ENCODE measurements at places on chromosomes 12 and 14. TPM values are rescaled to one million over a fixed set of nuclear protein-coding genes. Genes with fewer than 3 reads are reported as not detected.

DNA sequence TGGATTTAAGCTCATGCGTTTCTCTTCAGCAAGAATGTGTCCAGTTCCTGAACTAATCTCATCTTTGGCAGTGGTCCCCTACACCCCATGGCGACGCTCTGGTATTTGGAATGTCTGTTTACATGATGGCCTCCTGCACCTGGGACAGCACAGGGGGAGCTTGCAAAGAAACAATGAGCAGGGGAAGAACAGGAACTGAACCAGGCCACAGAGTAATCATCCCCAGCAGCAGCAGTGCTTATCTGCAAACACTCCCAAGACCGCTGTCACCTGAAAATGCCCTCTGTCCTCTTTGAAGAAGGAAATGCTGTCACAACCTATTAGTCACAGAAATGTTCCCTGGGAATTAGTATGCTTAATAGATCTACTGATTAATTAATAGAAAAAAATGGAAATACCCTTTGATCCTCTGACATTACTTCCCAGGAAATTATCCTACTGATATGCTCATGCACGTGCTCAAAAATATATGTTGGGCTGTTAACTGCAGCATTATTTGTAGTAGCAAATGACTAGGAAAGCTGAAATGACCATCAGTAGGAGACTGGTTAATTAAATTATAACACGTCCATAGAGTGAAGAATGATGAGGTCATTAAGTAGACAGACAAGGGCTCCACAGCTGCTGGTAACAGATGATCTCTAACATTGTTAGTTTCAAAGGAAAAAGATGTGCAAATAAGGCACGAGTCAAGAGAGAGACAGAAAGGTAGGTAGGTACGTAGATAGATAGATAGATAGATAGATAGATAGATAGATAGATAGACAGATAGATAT is 279.3 kb upstream of the FLRT2 start:
- DNase-seq: no peak
- H3K27ac ChIP-seq: no peak overlapping the region
- H3K4me1 ChIP-seq: no peaks in the 10 kb centered on the region
- H3K27me3 ChIP-seq: no peaks in the 10 kb centered on the region

DNA sequence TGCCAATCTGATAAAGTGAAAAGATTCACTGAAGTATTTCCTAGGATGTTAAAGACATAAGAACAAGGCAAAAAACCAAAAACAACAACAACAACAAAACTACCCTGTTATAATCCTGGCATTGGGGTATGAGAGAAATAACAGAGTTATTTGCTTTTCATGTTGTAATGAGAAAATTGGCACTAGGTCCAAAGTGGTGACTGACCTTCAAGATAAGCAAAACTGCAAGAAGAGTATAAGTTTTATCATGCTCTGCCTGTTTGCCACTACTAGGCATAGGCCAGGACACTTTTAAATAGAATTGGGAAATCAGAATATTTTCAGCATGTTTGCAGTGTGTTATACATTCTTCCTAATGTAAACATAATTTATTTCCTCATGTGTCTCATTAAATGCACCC is 140.1 kb upstream of the CPM start:
- no peak overlapping the region for H3K27ac ChIP-seq
- peaks cover 2% of the 10 kb centered on the region for H3K27me3 ChIP-seq
- H3K36me3 ChIP-seq: no peaks in the 10 kb centered on the region
- H3K4me3 ChIP-seq: no peak overlapping the region

GRCh38 chr14:100621806-100622205 is 34.6 kb upstream of the BEGAIN start:
- DNase-seq: no peak
- no peak overlapping the region for H3K4me3 ChIP-seq
- H3K27ac ChIP-seq: no peak overlapping the region
- H3K36me3 ChIP-seq: no peaks in the 10 kb centered on the region
- H3K27me3 ChIP-seq: peaks cover 26% of the 10 kb centered on the region
- peaks cover 15% of the 10 kb centered on the region for H3K4me1 ChIP-seq

TMPRSS12 gene
- not detected for total RNA-seq

GPX2 gene
- total RNA-seq: not detected

KERA gene
- not detected for total RNA-seq

Data from activated naive CD8-positive, alpha-beta T cell treated with anti-CD3 and anti-CD28 coated beads, Interleukin-2, amount 10 ng/mL, durations not matched to agents 7 days and 5 days (primary cell).